Stimulated activated CD4-positive, alpha-beta T cell treated with anti-CD3 and anti-CD28 coated beads, Interleukin-2, amount 100 ng/mL, for 24 hours (primary cell): ENCODE measurements at places on chromosomes 2 and 18.

- no peak for DNase-seq
These were observed 5.6 kb downstream of the SLC66A3 start for GRCh38 chr2:11160731-11161455.

DNA sequence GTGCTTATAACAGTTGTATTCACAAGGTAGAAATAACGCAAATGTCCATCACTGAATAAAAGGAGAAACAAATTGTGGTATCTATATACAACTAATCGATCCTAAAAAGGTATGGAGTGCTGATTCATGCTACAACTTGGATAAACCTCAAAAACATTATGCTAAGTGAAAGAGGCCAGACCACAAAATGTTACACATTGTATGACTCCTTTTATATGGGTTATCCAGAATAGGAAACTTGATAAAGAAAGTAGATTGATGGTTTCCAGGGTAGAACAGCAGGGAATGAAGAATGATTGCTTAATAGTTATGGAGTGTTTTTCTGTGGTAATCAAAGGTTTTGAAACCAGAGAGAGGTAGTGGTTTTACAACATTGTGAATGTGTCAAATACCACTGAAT is 432.2 kb upstream of the TRIB2 start:
- no peak for DNase-seq

DNA sequence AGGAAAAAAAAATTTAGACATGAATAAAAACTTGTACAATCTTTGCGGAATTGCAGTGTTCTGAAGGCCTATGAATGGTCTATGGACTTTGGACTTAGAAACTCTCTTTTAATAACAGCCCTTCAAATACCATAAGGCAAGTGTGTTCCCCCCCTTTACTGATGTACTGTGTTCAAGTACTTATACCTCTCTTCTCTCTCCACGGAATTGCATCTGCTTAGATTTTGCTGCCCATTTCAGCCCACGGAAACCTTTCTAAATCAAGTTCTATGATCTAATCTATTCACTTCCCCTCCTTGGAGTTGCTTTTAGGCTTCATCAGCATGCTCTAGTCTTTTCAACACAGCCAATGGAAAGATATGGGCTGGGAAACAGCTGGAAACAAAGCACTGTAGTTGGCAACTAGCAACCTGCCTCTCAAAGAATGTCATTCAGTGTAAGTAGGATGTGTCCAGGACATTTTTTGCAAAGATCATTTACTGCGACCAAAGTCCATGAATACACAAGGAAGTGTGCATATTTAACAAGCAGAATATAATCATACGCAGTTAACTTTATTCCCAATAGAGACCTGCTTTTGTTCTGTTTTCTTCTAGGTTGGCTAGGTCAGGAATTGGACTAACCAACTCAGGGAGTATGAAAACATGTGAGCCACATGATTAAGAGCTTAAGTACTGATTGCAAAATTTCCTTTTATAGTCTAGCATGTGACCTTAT is 58.0 kb downstream of the SLC40A1 start:
- DNase-seq, result no peak

DNA sequence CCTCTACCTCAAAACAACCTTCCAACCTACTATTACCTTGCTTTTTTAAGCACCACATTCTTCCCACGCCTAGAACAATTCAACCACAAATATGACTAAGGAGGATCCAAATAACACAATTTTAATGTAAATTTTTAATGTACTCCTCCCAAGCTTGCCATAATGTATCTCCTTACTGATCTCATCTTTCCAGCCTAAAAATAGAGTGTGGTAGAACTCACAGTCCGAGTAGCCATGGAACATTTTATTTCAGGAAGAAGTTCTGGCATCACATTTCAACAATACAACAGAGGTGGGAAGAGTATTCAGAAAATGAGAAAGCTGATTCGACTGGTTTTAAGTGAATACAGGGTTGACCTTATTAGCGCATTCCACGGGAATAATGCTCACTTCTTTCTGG is 15.4 kb downstream of the FEZ2 start:
- no peak for DNase-seq

DNA sequence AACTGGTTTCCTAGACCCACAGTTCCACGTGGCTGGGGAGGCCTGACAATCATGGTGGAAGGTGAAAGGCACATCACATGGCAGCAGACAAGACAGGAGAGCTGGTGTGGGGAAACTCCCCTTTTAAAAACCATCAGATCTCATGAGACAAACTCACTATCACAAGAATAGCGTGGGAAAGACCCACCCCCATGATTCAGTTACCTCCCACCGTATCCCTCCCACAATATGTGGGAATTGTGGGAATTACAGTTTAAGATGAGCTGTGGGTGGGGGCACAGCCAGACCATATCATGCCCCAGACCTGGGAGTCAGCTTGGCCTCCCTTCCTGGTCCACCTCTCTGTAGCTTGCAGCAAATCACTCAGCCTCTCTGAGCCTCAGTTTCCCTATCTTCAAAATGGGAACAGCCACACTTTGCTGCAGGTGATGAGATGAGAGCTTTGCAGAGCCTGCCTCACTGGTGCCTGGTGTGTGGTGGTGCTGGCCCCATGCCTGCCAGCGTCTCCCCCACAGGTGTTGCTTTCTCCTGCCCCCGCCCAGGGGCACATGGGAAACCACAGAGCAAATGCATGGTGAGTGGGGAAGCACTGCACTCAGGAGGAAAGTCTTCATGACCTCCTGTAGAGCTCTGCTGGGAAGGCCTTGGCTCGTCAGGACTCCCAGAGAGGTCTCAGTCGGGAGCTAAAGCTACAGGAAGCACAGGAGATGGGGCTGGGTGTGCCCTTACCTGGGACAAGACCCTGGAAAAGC is 31.1 kb downstream of the GREB1 start:
- DNase-seq, result no peak
